Kidney glomerular epithelial cell (primary cell): ENCODE measurements at places on chromosomes 6 and 20.
A peak's percentile ranks its signal among the peaks of the same experiment; 100 is the strongest.

DNA sequence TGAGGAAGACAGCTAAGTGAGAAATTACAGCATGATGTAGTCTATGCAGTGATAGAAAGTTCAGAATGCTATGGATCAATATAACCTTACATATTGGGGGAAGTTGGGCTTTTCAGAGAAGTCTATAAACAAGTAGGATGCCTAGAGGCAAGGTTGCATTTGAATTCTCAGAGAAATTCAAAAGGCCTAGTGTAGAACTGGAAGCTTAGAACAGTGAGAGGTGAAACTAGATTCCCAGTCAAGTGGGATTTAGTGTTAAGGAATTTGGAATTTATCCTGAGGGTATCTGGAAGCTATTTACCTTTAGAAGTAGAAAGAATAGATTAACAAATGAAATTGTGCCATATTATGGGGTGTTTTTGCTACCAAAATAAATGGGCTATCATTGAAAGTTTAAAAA lies 4.3 kb downstream of the CENPW start:
- DNase-seq, result no peak

GRCh38 chr6:36627801-36628246 lies 33.7 kb downstream of the SRSF3 start:
- DNase-seq, result peak; percentile 75

DNA sequence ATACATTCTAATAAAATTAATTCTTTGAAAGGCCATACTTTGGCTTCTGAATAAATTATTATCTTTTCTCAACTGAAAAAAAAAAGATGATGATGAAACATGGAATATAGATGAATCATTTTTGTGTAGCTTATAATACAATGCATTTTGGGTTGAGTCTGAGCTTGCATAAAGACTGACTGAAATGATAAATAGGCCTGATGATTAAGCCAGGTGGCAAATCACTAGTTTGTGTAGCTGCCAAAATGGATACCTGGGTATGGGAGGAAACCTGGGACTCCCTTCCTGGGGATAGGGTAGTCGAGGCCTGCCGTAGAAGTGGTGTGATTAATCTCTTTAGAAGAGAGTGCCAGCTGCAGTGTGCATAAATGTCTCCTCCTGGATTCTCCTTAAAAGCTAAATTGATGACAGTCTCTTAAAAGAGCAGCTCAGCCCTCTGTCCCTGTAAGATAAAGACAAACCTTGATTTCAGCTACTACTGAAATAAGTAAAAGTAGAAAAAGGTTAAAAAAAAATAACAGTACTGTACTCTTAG lies 275.1 kb downstream of the GRIK2 start:
- no peak for DNase-seq

DNA sequence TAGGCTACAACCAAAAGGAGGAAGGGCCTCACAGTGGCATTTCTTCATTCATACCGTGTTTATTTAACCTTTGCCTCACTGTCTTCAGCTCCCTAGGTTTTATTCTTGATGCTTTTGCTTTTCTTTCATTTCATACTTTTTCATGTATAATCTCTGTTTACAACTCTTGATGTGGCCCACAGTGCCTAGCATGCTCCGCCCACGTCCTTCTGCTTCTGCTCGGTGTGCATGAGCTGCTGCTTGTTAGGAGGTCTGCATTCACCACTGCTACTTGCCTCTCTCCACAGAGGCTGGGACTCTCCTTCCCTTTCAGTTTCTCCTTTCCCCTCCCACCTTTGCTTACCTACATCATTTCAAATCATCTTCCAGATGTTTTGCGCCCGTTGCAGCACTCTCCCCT lies 147.6 kb downstream of the EYA4 start:
- no peak for DNase-seq

DNA sequence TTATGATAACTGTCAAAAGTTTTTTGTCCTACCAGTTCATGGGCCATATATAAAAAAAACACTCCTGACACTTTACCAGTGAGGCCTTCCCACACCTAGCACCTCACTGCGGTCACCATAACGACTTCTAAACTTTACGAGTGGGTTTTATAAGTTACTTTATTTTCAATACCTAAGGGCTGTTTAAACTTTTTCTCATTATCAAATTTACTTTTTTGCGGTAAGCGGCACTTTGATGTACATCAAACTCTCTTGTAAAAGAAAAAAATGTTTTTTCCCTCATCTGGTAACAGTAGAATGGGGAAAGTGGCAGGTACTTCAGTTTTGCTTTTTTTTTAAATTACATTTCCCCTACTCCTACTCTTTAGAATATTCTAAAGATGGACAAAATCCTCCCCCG lies 36.2 kb downstream of the FYN start:
- no peak for DNase-seq

- DNase-seq, result no peak
Observed at GRCh38 chr20:23050076-23050838, 785 bp upstream of the THBD start.

GRCh38 chr6:3136292-3137011 lies 17.9 kb downstream of the BPHL start:
- DNase-seq, result no peak

DNA sequence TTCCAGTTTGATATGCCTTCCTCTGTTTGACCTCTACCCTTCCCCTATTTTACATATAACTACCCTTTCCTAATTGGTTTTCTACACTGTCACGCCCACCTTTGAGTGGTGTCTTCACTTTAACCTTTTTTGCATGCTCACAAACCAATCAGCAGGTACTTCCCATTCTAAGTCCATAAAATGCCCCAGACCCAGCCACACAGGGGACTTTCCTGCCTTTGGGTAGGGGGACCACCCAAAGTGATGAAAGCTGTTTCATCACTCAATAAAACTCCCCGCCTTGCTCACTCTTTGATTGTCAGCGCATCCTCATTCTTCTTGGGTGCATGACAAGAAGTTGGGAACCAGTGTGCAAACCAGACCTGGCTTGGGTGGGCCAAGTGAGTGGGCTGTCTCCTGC lies 20.5 kb upstream of the SNRPC start:
- no peak for DNase-seq

- DNase-seq, result no peak
Observed at GRCh38 chr6:152049502-152049901, 242.0 kb downstream of the ESR1 start.

DNA sequence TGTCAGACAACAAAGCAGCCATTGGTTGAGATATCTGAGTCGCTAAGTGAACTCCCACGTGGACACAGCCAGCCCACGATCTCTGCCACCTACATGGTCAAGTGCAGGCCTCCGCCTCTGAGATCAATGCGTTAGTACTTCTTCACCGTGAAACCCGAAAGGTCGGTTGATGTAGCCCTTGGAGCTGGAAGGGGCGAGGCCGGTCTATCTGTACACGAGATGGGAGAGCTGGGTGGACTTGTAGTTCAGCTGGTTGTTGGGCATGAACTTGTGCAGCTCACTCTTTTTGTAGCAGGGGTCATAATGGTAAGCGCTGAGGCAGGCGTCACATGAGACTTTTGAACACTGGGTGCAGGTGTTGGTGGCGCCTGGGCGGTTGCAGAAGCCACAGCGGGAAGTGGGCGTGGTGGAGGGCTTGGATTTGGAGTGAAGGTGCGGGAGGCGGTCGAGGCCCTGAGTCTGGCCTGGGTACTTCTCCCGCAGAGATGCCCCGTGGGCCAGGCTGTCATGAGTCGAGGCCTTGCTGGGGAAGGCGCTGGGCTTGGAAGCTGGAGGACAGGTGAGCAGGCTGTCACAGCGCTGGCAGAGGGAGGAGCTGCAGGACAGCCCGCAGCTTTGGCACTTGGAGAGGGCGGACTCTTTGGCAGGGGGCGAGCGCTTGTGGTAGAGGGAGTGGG lies 9.8 kb downstream of the SPATA2 start:
- DNase-seq, result no peak

DNA sequence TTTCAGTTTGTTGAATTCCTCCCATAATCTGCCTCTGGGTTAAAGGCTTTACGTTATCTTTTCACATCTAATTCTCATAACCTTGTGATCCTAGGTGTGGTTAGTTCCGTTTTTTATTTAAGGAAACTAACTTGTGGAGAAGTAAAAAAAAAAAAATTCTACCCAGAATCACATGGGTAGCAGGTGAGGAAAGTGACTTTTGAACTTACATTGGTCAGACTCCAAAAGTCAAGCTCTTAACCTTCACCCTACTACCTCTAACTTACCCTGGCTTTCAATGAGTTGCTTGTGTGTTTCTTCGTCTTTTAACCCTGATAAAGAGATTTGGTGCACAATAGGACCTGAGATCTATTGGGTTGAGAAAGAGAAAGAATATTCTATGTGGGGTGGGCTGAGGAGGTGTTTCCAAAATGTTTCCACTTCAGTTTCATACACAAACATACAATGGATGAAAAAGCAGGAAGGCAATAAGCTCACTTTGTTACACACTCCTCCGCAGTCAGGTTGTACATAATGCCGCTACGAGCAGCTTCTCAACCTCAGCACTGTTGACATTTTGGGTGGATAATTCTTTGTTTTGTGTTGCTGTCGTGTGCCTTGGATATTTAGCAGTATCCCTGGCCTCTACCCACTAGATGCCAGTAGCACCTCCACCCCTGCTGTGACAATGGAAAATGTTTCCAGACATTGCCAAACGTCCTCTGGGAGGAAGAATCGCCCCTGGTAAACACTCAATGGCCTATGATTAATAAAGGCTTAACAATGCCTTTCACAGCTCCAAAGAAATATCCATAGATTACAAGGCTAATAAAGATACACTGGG lies 193.0 kb upstream of the ZNF217 start:
- no peak for DNase-seq
